Upper lobe of right lung (tissue), 1 donor: ENCODE measurements at places on chromosomes 7 and 10.
A peak's percentile ranks its signal among the peaks of the same experiment; 100 is the strongest.

DNA sequence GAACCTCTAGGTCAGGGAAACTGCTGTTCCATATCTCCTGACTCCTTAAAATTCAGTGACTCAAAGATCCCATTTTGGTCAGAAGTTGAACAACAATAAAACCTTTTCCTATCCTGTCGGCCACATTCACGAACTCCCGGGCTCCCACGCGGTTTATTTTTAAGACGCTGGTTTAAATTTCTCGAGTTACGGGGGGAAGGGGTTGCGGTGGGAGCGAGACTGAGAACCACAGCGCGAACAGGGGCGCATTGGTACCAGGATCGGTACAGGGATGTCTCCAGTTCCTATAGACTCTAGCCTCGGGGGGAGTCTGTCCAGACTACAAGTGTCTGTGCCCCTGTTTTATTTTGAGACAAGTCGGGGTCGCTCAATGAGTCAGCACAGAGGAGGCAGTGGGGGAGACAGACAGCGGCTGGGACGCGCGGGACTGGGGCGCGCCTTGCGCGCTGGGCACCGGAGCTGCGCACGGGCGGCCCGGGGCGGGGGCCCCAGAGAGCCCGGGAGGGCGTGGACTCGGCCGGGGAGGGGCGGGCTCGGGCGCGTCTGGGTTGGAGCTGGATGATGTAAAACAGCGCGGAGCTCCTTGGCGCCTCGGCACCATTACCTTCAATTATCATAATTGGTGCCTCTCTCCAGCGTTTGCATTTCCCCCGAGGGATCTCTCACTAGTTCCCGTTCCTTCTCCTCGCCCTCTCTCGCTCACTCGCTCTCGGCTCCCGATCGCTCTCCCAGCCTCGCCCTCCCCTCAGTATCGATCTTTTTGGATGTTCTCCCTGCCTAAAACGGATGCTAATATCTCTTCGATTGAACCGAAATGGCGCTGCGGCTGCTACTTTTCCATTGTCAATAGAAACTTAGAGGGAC lies 8.7 kb upstream of the BAMBI start:
- peak overlapping the region; percentile 37 for H3K4me3 ChIP-seq
- peaks cover 44% of the 10 kb centered on the region for H3K27me3 ChIP-seq
- H3K27ac ChIP-seq, result no peak overlapping the region
- H3K36me3 ChIP-seq, result no peaks in the 10 kb centered on the region
- peaks cover 3% of the 10 kb centered on the region for H3K4me1 ChIP-seq
- peak; percentile 78 for DNase-seq

GRCh38 chr7:117386110-117386706 lies 41.1 kb downstream of the ASZ1 start:
- DNase-seq, result no peak
- no peaks in the 10 kb centered on the region for H3K27me3 ChIP-seq

- H3K4me3 ChIP-seq, result no peak overlapping the region
- H3K27ac ChIP-seq, result peak overlapping the region; percentile 58
- H3K27me3 ChIP-seq, result no peaks in the 10 kb centered on the region
- peaks cover 41% of the 10 kb centered on the region for H3K4me1 ChIP-seq
- DNase-seq, result peak; percentile 88
- H3K36me3 ChIP-seq, result peaks cover 14% of the 10 kb centered on the region
These were observed 5.2 kb downstream of the MARVELD1 start for GRCh38 chr10:97718659-97719142.

- peaks cover 7% of the 10 kb centered on the region for H3K4me1 ChIP-seq
- H3K4me3 ChIP-seq, result no peak overlapping the region
- peak overlapping the region; percentile 71 for H3K27ac ChIP-seq
These were observed 8.7 kb downstream of the HUS1 start for GRCh38 chr7:47970761-47971160.

DNA sequence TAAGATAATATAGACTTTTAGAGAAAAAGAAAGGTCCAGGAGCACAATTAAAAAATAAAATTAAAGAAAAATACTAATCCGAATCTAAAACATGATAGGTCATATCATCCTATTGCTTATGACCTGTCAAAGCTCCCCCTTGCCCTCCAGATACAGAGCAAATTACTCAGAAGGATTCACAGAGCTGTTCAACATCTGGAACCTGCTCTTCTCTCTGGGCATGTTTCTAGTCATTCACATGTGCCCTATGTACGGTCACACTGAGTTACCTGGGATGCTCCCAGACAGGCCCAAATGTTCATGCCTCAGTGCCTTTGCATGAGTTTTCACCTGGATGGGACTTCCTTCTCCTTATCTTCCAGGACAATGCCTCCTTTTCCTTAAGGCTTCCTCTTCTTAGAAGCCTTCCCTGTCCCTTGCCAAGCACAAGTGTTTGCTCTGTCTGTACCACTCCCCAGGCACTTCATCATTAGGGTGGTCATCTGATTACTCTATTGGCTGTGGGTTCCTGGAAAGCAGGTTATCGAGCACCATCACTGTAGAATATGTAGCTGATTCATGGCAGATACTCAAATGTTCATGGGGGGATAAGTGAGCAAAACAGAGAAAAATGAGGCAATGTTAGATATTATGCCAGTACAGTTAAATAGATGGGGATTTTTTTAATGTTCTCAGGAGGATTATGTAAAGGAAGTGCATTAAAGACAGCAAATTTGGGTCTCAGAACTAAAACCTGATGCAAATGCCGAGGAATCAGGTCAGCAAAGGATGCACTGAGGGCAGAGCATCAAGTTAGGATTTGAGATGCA lies 12.0 kb upstream of the AOAH start:
- no peaks in the 10 kb centered on the region for H3K27me3 ChIP-seq
- H3K36me3 ChIP-seq, result no peaks in the 10 kb centered on the region
- H3K4me1 ChIP-seq, result no peaks in the 10 kb centered on the region
- DNase-seq, result no peak
